ENCODE measurements at places on chromosomes 2 and 18.

GRCh38 chr18:8121942-8122480, 487.2 kb upstream of the RAB12 start:
- no peaks in the 10 kb centered on the region for H3K36me3 ChIP-seq
- no peaks in the 10 kb centered on the region for H3K4me1 ChIP-seq
- no peak overlapping the region for H3K27ac ChIP-seq
- H3K27me3 ChIP-seq, result no peaks in the 10 kb centered on the region
- DNase-seq, result no peak

GRCh38 chr18:46069524-46069923, 2.5 kb downstream of the PSTPIP2 start:
- H3K36me3 ChIP-seq, result peaks cover 2% of the 10 kb centered on the region
- H3K4me1 ChIP-seq, result peaks cover 42% of the 10 kb centered on the region
- DNase-seq, result no peak
- no peak overlapping the region for H3K27ac ChIP-seq
- no peaks in the 10 kb centered on the region for H3K27me3 ChIP-seq
- H3K4me3 ChIP-seq, result no peak overlapping the region

DNA sequence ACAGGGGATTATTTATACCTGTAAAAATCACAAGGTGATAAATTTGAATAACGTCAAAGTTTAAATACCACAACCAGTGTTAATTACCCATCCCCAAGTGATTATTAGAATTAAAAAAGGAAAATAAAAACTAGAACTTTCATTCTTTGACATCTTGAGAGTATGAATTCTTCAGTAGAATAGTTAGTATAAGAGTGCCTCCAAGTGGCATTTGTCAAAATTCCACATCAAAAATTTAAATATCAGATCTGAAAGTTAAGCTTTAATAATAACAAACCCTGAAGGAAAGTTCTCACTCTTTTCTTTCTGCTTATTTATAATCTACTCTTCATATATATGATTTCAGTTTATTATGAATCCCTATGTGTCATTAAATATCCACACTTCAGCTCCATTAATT, 273.7 kb upstream of the KYNU start:
- H3K27ac ChIP-seq, result no peak overlapping the region
- no peaks in the 10 kb centered on the region for H3K4me1 ChIP-seq
- no peaks in the 10 kb centered on the region for H3K27me3 ChIP-seq
- DNase-seq, result no peak
- no peaks in the 10 kb centered on the region for H3K36me3 ChIP-seq

DNA sequence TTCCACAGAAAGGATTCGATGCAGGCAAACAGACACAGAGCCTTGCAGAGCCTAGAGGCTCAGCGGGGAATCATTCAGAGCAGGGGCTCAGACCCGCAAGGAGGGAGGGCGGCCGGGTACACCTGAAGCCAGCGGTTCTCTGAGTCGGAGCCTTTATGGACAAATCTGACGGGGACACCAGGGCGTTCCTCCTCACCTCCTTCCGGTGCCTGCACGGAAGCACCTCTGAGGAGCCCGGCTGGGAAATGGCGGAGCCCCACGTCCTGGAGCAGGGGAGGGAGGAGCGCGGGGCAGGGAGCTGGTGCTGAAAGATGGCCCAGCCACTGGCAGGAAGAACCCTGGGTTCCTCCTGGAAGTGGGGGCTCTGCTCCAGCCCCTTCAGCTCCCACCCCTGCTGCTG, 193.5 kb upstream of the ALKAL2 start:
- no peaks in the 10 kb centered on the region for H3K36me3 ChIP-seq
- H3K4me3 ChIP-seq, result no peak overlapping the region
- no peaks in the 10 kb centered on the region for H3K4me1 ChIP-seq
- H3K27ac ChIP-seq, result no peak overlapping the region
- H3K27me3 ChIP-seq, result no peaks in the 10 kb centered on the region

DNA sequence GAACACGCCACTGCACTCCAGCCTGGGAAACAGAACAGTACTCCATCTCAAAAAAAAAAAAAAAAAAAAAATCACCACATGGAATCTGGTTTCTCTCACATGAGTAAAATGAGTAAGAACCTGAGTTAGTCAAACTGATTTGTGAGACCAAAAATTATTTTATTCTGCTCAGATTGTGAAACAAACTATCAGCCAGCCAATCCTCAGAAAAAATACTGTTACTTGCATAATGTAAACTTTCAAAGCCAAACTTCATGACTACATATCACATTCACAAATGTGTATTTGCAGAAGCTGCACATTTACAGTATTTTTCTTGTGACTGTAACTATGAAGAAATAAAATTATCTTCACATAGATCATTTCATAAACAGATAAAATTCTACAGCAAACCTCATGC, 23.2 kb downstream of the SUMO1 start:
- H3K36me3 ChIP-seq, result peaks cover 14% of the 10 kb centered on the region
- H3K27ac ChIP-seq, result no peak overlapping the region
- peaks cover 1% of the 10 kb centered on the region for H3K4me1 ChIP-seq
- H3K4me3 ChIP-seq, result no peak overlapping the region

DNA sequence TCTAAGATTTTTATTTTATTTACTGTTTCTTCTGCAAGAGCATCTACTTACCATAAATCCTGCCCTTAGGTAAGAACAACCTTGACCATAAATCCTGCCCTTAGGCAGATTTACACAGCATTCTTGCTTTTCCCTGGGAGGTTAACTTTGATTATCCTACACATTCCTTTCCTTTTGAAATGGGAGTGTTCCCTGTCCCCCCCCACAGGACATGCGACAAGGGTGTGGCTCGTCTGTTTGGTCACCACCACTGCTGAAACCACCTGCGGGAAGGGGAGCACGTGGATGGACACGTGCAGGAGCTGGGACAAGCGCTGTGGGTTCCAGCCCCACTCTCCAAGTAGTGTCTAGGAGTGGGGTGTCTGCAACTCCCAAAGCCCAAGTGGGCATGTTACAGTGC, 239.3 kb upstream of the SP5 start:
- H3K4me1 ChIP-seq, result no peaks in the 10 kb centered on the region
- H3K27me3 ChIP-seq, result peaks cover 2% of the 10 kb centered on the region
- no peak overlapping the region for H3K4me3 ChIP-seq
- no peaks in the 10 kb centered on the region for H3K36me3 ChIP-seq

DNA sequence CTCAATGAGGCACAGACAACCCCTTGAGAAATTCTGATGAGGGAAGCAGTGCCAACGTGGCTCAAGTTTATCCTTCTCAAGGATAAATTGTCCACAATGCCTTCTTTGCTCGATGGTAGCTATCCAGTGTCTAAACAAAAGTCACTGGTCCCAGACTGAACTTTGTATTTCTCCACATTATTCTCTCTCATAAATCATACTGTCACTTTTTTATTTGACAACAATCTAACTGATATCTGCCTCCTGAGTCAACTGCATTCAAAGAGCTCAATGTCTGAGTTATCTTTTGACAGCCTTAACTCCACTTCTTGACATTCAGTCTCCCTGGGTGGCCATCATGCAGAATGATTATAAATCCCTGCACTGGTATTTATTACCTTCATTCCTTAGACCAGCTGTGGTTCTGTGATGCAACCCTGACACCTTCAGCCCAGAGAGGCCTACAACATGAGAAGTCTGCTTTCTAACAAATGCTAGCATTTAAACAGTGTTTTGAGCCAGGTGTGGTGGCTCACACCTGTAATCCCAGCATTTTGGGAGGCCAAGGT, 38.2 kb downstream of the IMMT start:
- H3K36me3 ChIP-seq, result peaks cover 29% of the 10 kb centered on the region
- H3K27ac ChIP-seq, result no peak overlapping the region
- H3K4me1 ChIP-seq, result peaks cover 2% of the 10 kb centered on the region

DNA sequence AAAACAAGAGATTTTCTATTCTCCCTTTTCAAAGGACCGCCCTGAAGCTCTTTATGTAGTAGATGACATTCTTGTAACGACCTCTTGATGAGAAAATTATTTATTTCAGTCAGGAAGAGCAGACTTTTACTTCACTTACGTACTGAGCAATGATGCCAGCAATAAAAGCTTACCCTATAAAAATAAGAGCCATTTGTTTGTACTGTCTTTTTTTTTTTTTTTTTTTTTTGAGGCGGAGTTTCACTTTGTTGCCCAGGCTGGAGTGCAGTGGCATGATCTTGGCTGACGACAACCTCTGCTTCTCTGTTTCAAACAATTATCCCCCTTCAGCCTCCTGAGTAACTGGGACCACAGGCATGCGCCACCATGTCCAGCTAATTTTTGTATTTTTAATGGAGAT, 39.2 kb downstream of the CRIM1 start:
- no peaks in the 10 kb centered on the region for H3K27me3 ChIP-seq
- no peak overlapping the region for H3K27ac ChIP-seq
- no peak for DNase-seq
- no peaks in the 10 kb centered on the region for H3K4me1 ChIP-seq
- H3K36me3 ChIP-seq, result no peaks in the 10 kb centered on the region

- H3K27me3 ChIP-seq, result no peaks in the 10 kb centered on the region
- peaks cover 42% of the 10 kb centered on the region for H3K4me1 ChIP-seq
- H3K36me3 ChIP-seq, result no peaks in the 10 kb centered on the region
- no peak for DNase-seq
- no peak overlapping the region for H3K27ac ChIP-seq
These were observed 171.1 kb downstream of the ZFP36L2 start for GRCh38 chr2:43055086-43055912.

DNA sequence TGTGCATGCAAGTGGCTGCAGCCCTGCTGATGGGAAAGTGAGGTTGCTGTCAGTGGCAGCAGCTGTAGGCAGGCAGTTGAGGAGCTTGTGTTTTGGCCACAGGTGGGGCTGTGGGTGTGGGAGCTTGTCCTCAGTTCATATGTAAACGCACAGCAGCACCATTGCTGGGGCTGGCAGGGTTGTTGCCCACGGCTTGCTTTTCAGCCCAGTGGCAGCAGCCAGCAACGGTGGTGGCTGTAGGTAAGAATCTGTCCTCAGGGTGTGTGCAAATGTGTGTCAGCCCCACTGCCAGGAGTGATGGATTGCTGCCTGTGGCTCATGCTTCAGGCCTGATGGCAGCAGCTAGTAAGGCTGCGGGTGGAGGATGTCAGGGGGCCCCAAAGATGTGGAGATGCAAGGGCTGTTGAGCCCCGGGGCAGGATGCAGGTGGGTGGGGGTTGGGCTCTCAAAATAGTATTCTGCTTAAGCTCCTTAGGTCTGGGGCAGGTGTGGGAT, 141.3 kb upstream of the THUMPD2 start:
- no peak overlapping the region for H3K27ac ChIP-seq
- H3K36me3 ChIP-seq, result no peaks in the 10 kb centered on the region
- peaks cover 6% of the 10 kb centered on the region for H3K4me1 ChIP-seq

- no peak overlapping the region for H3K4me3 ChIP-seq
- peak; percentile 83 for DNase-seq
- peaks cover 89% of the 10 kb centered on the region for H3K4me1 ChIP-seq
- H3K36me3 ChIP-seq, result peaks cover 29% of the 10 kb centered on the region
- no peaks in the 10 kb centered on the region for H3K27me3 ChIP-seq
- H3K27ac ChIP-seq, result peak overlapping the region; percentile 87
These were observed 60.7 kb downstream of the DGKD start for GRCh38 chr2:233414777-233415570.

DNA sequence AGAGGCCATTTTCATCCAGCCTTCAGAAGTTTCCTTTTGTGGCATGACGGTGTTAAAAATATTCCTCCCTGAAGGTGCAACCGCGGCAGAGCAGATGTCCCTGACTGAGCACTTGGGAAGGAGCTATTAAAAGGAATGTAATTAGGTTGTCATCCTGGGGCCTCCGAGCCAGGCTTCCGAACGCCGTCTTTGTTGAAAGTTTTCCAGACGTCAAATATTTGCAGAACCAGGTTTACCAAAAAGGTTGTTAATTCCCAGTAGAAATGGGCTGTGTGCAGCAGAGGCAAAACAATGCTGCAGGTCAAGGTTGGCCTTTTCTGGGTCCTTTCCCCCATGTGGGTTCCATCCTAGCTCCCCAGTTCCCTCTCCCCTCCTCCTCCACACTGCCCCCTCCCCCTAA, 110.0 kb upstream of the STPG4 start:
- no peaks in the 10 kb centered on the region for H3K27me3 ChIP-seq
- H3K4me1 ChIP-seq, result no peaks in the 10 kb centered on the region
- DNase-seq, result no peak
- H3K36me3 ChIP-seq, result no peaks in the 10 kb centered on the region
- no peak overlapping the region for H3K4me3 ChIP-seq

Data from activated naive CD4-positive, alpha-beta T cell treated with anti-CD3 and anti-CD28 coated beads for 36 hours (primary cell).